ENCODE measurements at places on chromosomes 16 and 17.

GRCh38 chr17:59093145-59093701 lies 13.5 kb downstream of the TRIM37 start:
- DNase-seq: no peak

GRCh38 chr17:19344311-19345066 lies 18.0 kb downstream of the B9D1 start:
- DNase-seq: no peak

GRCh38 chr17:66432996-66433551 lies 130.7 kb downstream of the PRKCA start:
- no peak for DNase-seq

DNA sequence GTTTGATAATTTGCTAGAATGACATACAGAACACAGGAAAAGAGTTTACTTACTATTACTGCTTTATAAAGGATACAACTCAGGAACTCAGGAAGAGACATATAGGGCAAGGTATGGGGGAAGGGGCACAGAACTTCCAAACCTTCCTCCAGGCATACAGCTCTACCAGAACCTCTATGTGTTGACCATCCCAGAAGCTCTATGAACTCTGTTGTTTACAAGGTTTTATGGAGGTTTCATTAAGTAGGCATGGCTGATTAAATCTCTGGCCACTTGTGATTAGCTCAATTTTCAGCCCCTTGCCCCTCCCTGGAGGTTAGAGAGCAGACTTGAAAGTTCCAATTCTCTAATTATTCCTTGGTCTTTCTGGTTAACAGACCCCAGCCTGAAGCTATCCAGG lies 60.2 kb upstream of the C17orf78 start:
- no peak for DNase-seq

GRCh38 chr16:87501117-87501516 lies 8.3 kb upstream of the ZCCHC14 start:
- no peak for DNase-seq

DNA sequence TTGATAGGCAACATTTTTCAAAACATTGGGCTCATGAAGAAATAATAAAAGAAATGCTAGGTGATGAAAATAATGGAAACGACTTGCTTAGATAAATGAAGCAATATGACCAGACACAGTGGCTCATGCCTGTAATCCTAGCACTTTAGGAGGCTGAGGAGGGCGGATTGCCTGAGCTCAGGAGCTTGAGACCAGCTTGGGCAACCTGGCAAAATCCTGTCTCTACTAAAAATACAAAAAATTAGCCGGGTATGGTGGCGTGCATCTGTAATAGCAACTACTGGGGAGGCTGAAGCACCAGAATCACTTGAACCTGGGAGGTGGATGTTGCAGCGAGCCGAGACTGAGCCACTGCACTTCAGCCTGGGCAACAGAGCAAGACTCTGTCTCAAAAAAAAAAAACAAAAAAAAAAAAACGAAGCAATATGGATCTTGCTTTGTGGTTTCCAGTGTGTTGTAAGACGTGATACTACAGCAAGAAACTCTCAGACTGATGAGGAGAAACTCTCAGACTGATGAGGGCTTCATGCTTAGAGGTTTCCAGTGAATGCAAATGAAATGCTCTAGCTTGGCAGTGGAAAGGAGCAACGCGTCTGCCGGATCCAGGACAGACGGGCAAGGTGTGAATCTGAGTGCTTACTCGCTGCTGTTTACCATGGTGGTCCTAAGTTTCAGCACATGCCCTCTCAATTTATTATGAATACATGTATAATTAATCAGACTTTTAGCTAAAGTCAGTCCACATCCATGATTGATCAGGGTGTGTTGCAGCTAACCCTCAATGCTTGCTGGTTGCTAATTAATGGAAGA lies 11.5 kb upstream of the IGF2BP1 start:
- no peak for DNase-seq

DNA sequence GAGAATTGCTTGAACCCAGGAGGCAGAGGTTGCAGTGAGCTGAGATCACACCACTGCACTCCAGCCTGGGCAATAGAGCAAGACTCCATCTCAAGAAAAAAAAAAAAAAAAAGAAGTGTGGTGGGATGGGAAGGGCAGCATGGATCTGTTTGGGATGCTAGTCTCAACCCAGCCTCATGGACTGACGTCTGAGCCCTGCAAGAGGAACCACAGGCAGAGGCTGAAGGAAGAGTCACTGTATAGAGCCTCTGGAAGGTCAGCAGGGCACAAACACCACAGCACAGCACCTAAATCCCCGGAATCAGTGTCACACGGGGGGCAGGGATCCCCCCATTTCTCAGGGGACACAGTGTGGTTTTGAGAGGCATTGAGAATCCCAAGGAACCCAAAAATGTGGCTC lies 10.9 kb upstream of the CXCL16 start:
- DNase-seq: no peak

- no peak for DNase-seq
Observed at GRCh38 chr16:87597324-87597830, 4.9 kb upstream of the JPH3 start.

DNA sequence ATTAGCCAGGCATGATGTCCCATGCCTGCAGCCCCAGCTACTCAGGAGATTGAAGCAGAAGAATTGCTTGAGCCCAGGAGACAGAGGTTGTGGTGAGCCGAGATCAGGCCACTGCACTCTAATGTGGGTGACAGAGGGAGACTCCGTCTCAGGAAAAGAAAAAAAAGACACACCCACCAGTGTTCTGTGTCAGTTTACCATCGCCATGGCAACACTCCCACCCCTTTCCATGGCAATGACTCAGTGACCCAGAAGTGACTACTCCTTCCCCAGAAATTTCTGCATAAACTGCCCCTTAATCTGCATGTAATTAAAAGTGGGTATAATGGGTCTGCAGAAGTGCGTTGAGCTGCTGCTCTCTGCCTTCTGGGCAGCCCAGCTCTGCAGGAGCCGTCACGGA lies 4.0 kb upstream of the ZC3H18 start:
- DNase-seq: peak; percentile 43

DNA sequence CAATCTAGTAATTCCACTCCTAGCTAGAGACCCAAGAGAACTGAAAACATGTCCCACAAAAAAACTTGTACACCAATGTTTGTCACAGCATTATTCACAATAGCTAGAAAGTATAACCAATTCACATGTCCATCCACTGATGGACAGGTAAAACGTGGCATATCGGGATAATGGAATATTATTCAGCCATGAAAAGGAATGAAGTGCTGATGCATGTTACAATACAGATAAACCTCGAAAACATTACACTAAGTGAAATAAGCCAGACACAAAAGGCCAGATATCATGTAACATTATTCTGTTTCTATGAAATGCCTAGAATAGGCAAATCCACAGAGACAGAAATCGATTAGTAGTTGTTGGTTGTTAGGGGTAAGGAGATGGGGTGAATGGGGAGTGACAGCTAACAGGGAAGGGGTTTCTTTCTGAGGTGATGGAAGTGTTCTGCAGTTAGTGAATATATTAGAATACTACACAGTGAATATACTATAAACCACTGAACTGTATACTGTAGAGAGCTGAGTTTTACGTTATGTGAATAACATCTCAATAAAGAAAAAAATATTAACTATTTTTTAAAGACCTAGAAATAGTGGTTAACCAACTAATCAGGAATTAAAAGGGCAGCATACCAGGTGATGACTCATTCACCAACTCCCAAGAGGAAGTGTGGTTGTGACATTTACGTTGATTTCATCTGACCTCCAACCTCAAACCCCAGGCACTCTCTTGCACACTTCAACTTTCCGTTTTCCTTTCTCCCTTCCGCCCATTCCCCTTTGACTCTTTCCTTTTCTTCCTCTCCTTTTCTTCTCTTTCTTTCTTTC lies 48.6 kb downstream of the GAS7 start:
- DNase-seq: no peak

GRCh38 chr17:38533241-38533640 lies 72.5 kb downstream of the SRCIN1 start:
- DNase-seq: no peak

DNA sequence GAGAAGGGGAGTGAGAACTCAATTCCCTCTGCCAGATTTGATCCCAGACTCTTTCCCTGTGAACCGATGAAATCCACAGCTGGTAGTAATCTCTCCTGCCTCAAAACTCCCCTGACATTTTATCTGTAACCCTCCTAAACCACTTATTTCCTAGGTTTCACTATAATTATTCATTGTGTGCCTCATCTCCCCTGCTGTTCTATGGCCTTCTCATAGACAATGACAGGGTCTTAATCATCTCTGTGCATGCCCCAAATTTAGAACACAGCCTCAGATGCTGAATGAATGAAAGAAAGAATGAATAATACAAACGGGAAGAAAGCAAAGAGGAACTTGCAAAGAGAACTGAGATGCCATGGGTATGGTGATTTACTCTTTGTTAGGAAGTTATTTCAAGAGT lies 451.1 kb downstream of the HS3ST3B1 start:
- no peak for DNase-seq

DNA sequence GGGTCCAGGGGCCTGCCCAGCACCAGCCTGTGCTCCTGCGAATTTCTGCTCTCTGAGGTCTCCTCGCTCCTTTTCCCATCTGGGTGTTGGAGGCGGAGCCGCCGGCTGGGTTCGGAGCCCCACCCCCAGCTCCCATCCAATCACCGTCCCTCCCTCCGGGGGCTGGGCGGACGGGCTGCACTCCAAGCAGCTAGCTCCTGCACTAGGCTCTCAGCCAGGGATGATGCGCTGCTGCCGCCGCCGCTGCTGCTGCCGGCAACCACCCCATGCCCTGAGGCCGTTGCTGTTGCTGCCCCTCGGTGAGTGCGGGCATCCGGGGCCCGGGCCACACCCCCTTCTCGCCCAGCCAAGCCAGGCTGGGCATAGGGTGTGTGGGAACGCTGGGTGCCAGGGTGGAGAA lies at the start of gene NRN1L:
Gene NRN1L (plus strand): TSS at position 202 of the 400 bp plus-strand sequence. CDS start 19 bp downstream, at position 221.
- DNase-seq: no peak

- DNase-seq: no peak
Observed at GRCh38 chr17:63983320-63983719, 10.6 kb upstream of the SCN4A start.

DNA sequence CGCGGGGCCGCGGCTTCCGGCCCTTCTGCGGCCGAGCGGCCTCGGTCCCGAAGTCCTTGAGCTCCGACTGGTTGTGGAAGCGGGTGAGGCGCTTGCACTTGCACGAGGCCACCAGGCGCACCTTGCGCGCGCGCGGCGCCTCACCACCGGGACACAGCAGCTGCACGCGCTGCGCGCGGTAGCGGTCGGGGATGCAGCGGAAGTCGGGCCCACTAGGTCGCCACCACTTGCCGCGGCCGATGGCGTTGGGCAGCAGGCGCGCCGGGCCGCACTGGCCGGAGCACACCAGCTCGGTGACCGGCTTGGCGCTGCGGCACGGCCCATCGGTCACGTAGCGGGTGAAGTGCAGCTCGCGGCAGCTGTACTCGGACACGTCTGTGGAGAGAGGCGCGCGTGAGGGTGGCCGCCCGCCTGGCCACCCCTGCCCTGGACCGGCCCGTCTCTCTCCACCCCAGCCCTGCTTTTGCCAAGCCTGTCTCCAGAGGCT lies 3.2 kb downstream of the SOST start:
- no peak for DNase-seq

DNA sequence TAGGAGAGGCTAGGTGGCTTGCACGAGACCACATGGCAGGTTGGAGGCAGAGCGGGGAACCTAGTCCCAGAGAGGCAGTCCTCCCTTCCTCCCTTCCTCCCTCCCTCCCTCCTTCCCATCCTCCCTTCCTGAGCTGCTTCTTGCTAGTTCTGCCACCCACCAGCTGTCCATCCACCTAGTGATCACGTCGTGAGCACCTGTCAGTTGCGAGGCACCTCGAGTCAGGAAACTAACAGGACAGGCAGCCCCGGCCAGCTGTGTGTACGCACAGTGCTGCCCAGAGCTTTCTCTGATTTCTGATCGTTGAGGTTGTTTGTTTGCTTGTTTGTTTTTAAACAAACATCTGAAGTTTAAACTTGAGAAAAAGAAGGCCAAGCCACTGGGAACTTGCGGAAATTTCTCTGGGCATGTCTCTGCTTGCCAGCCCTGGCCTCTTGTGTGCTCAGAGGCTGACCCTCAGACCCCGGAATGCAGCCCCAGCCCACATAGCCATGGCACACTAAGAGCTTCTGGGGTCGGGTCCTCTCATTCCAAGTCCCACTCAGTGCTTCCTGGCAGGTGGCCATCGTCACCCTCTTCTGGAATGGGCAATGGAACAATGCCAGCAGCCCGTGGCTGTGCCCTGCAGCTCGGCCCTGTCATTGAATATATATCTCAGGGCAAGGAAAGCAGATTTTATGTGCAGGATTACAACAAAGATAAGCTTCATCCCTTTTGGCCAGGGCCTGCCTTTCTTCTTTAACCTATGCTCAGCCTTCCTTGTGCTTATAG lies 174.0 kb downstream of the KATNIP start:
- DNase-seq: no peak

- no peak for DNase-seq
Observed at GRCh38 chr17:6393351-6393952, 41.5 kb downstream of the AIPL1 start.

DNA sequence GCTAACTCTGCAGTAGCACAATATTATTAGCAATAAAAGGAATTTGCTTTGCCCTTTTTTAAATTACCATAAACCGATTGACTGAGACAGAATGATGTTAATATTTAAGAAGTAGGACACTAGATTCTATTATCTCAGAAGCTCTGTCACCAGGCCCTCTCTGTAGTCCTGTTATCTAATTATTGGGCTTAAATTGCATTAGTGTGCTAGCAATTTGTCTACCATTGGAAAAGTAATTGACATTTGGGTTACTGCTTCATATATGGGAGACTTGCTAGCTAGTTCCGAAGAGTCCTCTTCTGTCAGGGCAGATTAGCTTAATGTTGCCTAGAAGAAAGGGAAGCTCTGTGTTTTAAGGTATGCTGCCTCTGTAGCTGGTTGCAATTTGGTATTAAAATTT lies 1107.3 kb upstream of the EEF2KMT start:
- no peak for DNase-seq

DNA sequence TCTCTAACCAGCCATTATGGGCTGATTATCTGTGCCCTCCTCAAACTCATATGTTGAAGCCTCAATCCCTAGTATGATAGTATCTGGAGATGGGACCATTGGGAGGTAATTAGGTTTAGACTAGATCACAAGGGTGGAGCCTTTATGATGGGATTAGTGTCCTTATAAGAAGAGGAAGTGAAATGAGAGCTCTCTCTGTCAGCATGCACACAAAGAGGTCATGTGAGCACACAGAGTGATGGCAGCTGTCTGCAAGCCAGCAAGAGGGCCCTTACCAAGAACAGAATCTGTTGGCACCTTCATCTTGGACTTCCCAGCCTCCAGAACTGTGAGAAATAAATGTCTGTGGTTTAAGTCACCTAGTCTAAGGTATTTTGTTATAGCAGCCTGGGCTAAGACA lies 101.9 kb downstream of the PCTP start:
- no peak for DNase-seq

GRCh38 chr17:73936908-73937627 lies 266.4 kb upstream of the RPL38 start:
- DNase-seq: no peak

- peak; percentile 74 for DNase-seq
Observed at GRCh38 chr17:63697341-63698286, 2.3 kb downstream of the LIMD2 start.

DNA sequence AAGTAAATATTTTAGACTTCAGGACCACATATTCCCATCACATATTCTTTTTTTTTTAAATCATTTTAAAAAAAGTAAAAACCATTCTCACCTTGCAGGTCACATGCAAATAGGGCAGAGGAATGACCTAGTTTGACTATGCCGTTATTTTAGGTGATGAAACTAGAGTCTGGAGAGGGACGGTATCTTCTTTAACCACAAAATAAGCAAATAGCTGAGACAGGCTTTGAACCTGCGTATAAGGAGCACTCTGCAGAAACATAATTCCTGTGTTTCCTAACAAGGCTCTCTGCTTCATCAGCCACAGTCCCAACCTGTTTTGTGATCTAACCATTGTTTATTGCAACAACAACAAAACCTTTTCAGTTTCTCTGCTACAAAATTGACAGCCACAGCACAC lies 121.5 kb downstream of the PCTP start:
- no peak for DNase-seq

- DNase-seq: no peak
Observed at GRCh38 chr17:37239690-37240334, 136.0 kb upstream of the C17orf78 start.
